ENCODE measurements at places on chromosomes 2 and 18.

- peak; percentile 87 for DNase-seq
Measured at GRCh38 chr2:196123679-196124373, 47.6 kb downstream of the STK17B start.

GRCh38 chr2:168952424-168952823 is 51.3 kb downstream of the G6PC2 start:
- no peak for DNase-seq

GRCh38 chr18:12162786-12163185 is 69.1 kb downstream of the ANKRD62 start:
- DNase-seq = no peak

DNA sequence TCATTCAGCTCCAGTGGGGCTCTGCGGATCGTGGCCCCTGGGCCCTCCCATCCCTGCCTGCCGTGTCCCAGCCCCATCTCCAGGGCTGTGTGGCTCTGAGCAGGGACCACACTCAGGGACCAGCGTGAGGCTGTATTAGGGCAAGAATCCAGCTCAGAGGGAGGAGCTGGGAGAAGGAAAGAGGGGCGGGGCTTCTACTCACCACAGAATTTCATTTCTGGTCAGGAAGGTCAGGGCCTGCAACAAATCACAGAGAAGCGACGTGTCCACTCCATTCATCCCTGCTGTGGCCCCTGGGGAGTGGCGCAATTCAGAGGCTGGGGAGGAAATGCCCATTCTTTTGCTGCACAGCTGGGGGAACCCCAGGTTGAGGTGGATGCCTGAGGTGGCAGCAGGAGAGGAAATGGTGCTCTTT is 828 bp downstream of the CIB4 start:
- DNase-seq = peak; percentile 90

GRCh38 chr18:42861271-42861670 is 254.2 kb downstream of the RIT2 start:
- DNase-seq = no peak

DNA sequence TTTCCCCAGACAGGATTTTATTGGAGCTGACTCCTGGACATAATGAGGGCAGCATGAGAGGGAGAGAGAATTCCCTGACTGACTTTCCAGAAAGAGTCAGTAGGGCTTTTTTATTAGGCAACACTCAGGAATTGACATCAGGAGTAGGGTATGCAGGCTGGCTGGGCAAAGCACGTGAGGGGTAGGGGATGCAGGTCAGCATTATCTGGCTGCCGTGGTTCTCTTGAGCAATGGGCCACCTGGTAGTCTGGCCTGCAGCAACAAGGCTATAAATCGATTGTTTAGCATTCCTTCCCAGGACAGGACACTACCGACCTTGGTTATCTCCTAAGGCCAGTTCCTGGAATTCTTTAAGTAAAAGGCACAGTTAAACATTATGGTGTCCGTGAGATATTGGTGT is 160.8 kb upstream of the AGAP1 start:
- DNase-seq = no peak

- no peak for DNase-seq
Measured at GRCh38 chr2:3149441-3150217, 228.0 kb downstream of the EIPR1 start.

DNA sequence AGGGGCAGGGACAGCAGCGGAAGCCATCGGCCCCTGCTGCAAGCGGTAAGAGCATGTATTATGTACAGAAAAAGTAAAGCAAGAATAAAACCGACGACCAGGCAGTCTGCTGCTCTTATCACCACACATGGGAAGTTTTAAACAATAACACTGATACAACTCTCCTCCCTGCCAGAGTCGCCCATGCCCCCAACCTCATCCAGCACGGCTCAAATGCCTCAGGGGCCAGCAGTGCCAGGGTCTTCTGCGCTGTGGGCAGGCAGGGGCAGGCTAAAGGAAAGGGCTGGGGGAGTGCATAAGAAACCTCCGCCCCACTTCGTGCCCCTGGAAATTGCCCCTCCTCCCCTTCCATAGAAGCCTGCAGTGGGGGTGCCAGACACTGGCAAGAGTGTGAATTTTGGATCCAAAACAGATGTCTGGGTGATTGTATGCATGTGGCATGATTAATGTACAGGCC is 10.1 kb downstream of the TEX51 start:
- DNase-seq = no peak

- no peak for DNase-seq
Measured at GRCh38 chr2:27009083-27009482, 23.7 kb upstream of the TMEM214 start.

- no peak for DNase-seq
Measured at GRCh38 chr2:222445227-222445626, 20.9 kb downstream of the SGPP2 start.

GRCh38 chr2:164948540-164948939 is 6.8 kb downstream of the SLC38A11 start:
- no peak for DNase-seq

Data from amniotic epithelial cell (primary cell).